ENCODE measurements at places on chromosomes 4 and X.
A peak's percentile ranks its signal among the peaks of the same experiment; 100 is the strongest.

- DNase-seq: no peak
Observed at GRCh38 chrX:70485466-70485865, 40.8 kb downstream of the DLG3 start.

GRCh38 chr4:156538210-156538609, 433.4 kb downstream of the PDGFC start:
- no peak for DNase-seq

GRCh38 chrX:12791257-12792228, at the start of gene PRPS2:
PRPS2 (plus strand) TSS chrX:12791412; CDS start chrX:12791498, 86 bp downstream.
- DNase-seq: peak; percentile 64

DNA sequence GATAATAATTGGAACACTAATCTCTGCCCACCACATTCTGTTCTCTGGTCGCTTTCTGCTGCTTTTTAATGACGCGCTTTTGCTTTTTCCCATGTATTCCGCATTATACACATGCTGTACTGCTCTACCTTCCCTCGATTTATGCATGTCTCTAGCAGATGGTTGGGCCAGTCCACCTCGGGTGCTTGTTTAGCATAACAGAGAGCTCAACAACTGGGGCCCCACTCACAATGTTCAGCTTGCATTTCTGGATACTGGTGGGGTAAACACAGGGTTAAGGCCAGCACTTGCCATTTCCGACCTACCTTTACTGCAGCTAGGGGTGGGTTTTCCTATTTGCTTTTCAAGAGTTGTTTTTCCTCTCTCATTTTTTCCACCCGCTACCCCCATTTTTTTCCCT, 255.8 kb downstream of the SOX3 start:
- no peak for DNase-seq

- no peak for DNase-seq
Observed at GRCh38 chr4:40300371-40301162, 34.6 kb upstream of the CHRNA9 start.

- DNase-seq: no peak
Observed at GRCh38 chr4:174523025-174523693, 871 bp upstream of the HPGD start.

DNA sequence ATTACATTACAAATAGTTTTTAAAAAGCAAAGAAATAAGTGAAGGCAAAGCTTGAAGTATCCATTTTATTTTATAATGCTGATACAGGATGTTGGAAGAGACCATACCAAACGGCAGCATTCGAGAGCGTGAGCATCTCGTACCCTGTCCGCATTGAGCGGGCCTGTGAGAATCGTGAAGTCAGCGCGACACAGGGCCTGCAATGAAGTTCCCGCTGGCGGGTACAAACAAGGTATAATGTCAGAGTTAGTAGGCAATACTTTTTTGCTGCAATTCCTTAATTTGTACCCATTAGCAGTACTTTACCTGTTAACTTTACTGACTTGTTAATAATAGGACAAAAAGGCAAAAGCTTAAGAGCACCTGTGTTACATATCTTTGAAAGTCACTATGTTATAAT, 19.0 kb downstream of the HNRNPD start:
- DNase-seq: no peak

GRCh38 chr4:153790962-153791551, 2.2 kb upstream of the SFRP2 start:
- no peak for DNase-seq

- peak; percentile 80 for DNase-seq
Observed at GRCh38 chr4:109559983-109560686, at the start of gene MCUB. MCUB (plus strand) TSS chr4:109560246; CDS start chr4:109560338, 92 bp downstream.

- DNase-seq: no peak
Observed at GRCh38 chr4:140952717-140953116, 180.6 kb downstream of the RNF150 start.

DNA sequence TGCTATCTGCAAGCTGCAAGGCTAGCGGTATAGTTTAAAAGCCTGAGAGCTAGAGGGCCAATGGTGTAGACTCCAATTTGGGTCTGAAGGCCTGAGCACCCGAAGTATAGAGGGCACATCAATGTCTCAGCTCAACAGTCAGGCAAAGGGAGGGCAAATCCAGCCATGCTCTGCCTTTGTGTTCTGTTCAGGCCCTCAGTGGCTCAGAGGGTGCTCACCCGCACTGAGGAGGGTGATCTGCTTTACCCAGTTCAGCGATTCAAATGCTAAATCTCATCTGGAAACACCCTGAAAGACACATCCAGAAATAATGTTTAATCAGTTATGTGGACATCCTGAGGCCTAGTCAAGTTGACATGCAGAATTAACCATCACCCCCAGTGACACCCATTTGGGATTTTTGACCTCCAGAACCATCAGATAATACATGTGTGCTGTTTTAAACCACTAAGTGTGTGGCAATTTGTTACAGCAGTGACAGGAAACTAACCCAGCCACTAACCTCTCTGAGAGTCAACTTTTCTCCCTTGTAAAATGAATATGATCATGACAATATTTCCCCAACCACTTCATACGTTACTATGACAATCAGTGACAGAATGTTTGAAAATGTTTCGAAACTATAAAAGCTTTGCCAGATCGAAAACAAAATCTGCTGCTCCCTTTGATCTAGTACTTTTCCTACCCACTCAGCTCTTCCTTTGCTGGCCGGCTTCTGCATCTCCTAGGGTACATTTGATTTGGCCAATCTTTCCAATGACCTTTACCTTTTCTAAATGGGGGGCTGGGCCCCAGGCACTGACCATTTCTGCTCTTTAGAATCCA, 8.4 kb upstream of the TBL1X start:
- DNase-seq: no peak

DNA sequence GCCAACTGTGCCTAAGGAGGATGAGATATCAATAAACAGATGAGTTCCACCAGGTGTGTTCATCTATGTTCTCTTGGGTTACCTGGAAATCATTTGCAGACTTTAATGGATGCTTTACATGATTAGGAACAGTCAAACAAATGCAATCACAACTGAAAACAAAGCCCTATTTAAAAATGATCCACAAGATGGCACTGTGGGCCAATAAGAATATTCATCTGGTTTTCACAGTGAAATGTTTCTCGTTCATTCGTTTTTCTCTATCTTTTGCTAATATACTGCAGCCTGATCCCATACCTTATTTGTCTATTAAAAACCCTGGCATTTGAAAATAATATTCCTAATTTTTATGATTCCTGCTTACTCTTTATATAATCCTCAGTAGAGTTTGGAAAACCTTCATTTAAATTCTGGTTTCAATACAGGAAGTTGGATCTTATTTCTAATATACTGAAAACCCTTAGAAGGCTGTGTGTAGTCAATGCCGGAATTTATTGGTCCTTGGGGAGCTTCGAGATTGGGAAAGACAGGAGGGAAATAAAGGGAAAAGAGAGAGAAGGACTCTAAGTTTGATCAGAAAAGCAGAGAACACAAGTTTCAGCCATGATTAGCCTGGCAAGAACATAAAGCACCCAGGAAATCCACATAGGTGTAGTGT, 63.8 kb upstream of the TAPT1 start:
- no peak for DNase-seq

DNA sequence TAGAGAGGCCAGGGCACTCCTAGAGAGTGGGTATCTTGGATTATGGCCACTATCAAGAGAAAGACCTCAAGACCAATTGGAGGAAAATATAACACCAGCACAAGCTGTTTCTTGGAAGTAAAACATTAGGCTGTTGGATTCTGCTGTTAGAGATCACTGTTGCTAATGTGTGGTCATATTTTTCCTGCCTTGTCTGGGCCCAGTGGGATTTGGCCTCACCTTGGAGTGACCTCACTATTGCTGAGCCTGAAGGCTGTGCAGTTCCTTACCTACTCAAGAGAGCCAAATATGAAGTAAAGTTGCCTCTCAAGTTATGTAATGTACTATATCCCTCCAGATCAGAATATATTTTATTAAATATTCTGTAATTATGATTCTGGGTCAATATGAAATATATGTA, 355.4 kb upstream of the CTSO start:
- DNase-seq: no peak

DNA sequence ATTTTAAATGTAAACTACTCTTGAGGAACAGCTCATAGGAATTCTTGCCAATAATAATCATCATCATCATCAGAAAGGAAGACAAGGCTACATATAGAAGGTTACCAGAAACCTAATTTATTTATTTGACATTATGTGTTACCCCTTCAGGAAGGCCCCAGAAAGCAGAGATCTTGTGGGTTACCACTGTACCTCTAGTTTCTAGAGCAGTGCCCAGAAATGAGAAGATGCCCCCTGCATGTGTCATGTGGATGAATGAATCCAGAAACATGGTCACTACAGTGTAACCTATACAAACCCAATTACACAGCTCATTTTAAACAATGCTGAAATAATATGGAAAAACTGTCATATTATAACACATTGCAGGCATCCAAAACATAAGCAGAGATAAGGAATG, 70.4 kb downstream of the ARAP2 start:
- DNase-seq: no peak

GRCh38 chrX:40651620-40652223, 4.4 kb upstream of the CXorf38 start:
- DNase-seq: peak; percentile 65

DNA sequence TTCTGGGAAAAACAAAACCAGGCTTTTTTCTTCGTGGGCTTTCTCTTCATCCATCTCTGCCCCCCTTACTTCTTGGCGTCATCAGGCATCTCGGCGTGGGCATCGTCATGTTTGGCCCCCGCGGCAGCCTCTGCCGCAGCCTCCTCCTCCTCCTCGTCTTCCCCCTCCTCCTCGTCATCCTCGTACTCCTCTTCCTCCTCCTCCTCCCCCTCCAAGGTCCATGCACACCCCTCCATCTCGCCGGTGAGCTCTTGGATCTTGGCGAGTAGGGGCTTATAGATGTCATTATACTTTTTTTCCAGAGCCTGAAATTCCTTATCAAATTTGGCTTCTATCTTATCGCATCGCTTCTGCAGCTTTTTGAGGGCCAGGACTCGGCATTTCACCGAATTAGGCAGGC, 488 bp downstream of the NAP1L5 start:
- DNase-seq: no peak

DNA sequence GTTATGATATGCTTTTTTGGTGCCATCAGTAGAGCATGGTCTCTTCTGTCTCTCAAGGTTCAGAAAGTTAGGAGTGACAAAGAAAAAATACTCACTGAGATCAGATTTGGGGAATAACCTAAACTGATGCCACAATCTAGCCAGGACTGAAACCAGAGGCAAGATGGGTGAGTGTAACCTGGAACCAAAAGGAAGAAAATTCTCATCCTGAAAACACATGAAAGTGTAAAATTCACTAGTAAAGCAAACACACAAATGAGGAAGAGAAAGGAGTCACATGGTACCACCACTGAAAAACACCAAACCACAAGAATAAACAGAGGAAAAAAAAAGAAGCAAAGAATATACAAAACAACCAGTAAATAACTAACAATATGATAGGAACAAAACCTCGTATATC, 96.4 kb downstream of the ANXA10 start:
- DNase-seq: no peak

GRCh38 chr4:3677748-3678070, 88.5 kb upstream of the ADRA2C start:
- DNase-seq: no peak

- no peak for DNase-seq
Observed at GRCh38 chr4:5387457-5387856, 320.9 kb downstream of the EVC2 start.

DNA sequence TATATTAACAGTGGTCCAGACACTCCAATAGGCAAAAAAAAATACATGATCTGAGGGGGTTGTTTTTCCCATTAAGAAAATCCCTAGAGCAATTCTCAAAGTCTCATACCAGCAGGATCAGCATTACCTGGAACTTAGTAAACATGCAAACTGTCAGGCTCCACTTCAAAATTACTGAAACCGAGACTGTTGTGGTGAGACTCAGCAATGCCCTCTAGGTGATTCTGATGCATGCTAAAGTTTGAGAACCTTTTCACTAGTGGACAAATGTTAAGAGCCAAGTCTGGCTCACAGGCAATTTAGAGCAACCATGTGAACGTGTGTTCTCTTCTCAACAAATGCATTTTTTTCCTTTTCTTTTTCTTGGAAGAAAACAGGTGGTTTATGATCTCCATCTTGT, 30.2 kb downstream of the NEK1 start:
- DNase-seq: no peak

- DNase-seq: no peak
Observed at GRCh38 chrX:135505351-135505750, 15.1 kb upstream of the INTS6L start.

DNA sequence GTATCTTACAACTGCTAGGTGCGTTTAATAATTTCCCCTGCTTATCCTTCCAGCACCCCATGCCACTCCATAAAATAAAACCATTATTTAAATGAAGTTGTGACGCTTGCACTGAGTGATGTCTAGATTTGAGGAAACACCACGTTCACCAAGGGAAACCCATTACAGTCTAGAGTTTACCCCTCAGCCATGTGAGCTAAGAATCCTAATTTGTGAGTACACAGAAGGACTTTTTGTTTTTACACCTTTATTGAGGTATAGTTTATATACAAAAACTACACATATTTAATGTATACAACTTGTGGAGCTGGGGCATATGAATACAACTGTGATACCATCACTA, 326.8 kb downstream of the RAPGEF2 start:
- DNase-seq: no peak

DNA sequence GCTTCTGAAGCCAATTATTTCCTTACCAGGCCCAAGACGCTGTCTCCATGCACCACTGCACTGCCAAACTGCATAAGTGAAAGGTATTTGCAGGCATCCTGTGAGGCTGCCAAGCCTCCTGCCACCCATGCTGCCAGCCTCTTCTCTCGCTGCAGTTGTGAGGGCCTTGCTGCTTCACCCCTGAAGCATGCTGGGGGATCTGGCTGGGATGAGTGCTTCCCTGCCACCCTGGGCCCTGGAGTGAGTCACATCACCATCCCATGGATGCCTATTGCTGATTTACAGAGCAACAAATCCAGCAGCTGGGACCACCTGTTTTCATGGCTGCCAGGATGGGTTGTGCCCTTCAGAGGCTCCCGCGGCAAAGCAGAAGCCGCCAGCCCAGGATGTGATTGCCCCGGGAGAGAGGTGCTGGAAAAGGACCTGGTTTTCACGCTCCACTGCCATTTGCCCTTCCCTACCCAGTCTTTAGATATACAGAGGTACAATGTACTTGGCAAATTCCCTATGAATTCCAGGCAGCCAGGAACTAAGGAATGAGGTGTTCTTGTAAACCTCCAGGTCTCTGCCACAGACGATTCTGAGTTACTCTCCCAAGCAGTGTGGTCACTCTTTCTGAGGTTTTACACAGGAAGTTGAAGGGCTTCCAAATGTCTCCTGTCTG, 41.5 kb upstream of the PTCHD1 start:
- no peak for DNase-seq

DNA sequence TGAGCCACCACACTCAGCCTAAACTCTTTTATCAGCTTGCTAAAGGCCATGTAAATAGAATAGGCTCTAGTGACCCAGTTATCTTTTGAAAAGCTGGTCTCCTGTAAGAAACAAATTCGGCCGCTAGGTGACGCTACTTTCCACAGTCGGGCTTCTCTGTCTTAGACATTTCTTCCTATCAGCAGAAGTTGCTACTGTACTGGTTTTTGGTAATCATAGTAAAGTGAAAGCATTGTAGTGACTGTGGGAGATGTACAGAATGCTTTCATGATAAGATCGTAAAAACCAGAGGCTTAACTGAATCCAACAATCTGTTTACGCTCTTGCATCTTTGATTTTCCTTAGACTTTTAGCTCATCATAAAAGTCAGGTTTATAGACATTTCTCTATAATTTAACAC, 82.6 kb downstream of the GK start:
- DNase-seq: peak; percentile 61

- no peak for DNase-seq
Observed at GRCh38 chrX:84735025-84735424, 232.8 kb upstream of the HDX start.
